SK-N-DZ (cell line): ENCODE measurements at places on chromosomes 4 and X.

- no peak for DNase-seq
Observed at GRCh38 chr4:38203609-38204008, 243.4 kb downstream of the PTTG2 start.

DNA sequence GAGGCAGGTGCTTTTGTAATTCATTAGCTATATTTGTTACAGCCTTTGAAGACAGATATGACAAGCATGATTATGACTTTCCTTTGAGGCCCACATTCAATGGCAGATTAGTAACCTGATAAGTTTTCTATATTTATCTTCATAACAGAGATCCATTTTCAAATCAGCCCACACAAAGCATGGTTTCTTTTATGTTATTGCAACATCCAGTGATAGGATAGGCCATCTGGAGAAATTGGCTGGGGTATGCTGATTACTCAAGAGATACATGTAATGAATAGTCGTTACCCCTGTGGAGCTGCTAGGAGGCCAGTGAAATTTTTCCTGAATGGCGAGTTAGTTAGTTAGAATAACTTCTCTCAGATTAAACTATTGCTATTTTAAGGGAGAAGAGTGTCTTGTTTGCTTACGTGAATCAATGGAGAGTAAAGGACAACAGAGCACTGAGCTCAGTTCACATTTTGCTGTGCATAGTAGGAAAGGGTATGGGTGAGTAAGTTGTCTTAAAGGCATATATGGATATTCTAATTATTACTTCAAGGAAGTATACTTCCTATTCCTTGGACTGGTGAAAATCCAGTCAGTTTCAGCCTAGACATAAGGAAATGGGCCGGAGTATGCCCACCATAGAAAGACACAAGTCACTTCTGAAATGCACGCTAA is 79.2 kb upstream of the DKK2 start:
- no peak for DNase-seq

DNA sequence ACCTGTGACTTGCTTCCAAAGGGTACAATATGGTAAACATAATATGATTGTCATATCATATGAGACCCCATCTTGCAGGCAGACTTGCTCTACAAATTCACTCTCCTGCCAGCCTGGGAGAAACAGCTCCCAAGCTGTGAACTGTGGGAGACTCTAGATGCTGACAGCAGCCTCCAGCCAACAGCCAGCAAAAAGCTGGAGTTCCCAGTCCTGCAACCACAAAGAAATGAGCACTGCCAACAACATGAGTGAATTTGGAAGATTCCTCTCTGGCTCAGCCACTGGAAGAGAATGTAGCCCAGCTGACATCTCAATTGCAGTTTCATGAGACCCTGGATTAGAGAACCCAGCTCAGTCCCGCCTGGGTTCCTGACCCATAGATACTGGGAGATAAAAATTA is 145.4 kb downstream of the QDPR start:
- DNase-seq, result no peak

DNA sequence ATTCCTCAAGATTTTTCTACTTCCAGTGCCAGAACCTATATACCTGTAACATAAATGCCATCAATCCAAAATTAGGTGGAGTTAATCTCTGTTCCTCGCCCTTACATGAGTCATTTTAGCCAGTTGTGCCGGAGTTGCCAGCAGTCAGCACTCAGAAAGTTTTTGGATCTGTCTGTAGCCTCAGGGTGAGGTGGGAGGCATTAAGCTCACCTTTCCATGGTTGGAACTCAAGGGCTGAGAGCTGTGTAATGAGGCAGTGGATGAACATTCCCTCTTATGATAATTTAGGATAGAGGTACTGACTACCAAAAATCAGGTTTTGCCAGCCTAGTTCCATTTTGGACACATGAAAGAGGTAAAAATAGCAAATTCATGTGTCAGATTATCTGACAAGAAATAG is 1553.1 kb upstream of the ADGRL3 start:
- no peak for DNase-seq

GRCh38 chr4:14434483-14434882 is 567.8 kb upstream of the CPEB2 start:
- no peak for DNase-seq

GRCh38 chr4:1593458-1593857 is 90.7 kb downstream of the FAM53A start:
- DNase-seq, result peak; percentile 61

- DNase-seq, result no peak
Observed at GRCh38 chr4:83922402-83922801, 386.5 kb downstream of the GPAT3 start.

DNA sequence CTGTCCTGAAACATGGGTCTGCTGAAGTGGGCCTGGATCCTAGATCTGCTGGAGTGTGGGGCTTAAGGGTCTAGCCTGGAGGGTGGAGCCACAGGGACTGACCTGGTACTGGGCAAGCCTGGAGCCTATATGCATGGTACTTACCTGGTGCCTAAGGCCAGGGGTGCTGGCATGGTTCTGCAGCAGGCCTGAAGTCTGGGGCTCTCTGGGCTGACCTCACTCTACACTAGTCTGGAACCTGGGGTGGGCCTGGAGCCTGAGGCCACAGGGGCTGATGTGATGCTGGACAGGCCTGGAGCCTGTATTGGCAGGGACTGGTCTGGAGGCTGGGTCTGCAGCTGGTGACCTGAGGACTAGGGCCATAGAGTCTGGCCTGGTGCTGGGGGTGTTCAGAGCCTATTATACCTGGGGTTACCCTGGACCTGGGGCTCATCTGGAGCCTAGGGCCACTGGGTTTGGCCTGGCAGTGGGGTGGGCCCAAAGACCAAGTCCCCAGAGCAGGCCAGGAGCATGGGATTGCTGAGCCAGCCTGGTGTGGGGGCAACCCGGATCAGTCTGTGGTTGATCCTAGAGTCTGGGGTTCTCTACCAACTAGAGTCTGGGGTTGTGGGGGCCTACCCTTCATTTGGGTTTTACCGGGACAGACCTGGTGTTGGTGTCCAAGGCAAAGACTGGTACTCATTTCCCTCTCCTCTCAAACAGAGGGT is 179.6 kb downstream of the SLC4A4 start:
- DNase-seq, result no peak

DNA sequence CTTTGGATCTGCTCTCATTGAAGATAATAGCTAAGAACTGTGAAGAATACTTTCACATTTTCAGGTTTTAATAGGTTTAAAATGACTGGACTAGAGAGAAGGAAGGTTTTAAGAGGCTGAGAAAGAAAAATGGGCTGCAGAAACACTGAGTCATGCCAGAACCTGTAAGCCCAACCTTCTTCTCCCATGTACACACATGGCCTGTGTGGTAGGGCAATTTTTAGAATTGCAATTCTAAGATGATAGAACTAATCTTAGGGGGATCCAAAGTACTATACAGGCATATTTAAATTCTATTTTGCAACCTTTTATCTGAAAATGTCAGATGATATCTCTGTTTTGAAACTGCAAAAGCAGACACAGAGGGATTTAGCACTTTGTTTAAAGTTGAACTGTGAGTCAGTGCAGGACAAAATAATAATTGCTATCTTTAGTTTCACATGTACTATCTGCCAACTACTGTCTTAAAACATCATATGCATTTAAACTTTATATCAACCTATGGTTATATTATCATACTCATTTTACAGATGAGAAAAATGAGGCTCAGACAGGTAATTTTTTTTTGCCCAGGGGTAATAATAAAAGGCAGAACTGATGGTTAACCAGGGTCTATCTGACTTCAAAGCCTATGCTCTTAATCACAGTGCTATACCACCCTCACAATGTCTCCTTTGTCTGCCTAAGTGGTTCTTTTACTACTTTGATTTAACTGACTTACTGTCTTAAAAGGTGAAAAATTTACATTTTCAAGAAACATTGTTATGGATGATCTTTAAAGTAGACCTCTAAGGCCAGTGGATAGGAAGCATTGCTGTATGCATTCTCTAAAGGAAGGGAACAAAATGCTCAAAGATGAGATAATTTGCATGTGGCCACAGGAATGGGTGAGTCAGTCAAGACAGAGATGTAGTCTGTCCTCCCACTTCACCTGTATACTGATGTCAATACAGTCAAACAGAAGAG is 4.3 kb downstream of the TMPRSS11E start:
- no peak for DNase-seq

GRCh38 chrX:150226223-150226965 is 136.7 kb upstream of the MAMLD1 start:
- no peak for DNase-seq

GRCh38 chr4:152245680-152246079 is 290.2 kb downstream of the FBXW7 start:
- DNase-seq, result no peak

GRCh38 chr4:87559090-87559837 is 30.1 kb upstream of the SPARCL1 start:
- peak; percentile 80 for DNase-seq

DNA sequence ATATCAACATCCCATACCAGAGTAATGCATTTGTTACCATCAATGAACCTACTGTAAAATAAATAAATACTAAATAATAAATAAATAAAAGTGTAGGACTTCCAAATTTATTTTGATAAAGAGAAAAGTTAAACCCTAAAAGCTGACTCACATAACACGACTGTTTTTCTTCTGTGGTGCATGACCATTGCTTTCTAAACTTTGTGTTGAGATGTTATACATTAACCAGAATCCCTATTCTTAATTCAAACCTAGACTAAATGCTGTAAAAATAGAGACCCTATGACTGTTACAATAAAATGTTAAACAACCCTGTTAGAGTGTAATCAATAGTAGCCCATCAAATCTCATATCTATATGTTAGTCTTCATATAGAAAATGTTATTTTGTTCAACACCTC is 20.9 kb upstream of the PRMT9 start:
- no peak for DNase-seq

GRCh38 chr4:174324725-174325124 is 41.0 kb downstream of the CEP44 start:
- DNase-seq, result no peak

DNA sequence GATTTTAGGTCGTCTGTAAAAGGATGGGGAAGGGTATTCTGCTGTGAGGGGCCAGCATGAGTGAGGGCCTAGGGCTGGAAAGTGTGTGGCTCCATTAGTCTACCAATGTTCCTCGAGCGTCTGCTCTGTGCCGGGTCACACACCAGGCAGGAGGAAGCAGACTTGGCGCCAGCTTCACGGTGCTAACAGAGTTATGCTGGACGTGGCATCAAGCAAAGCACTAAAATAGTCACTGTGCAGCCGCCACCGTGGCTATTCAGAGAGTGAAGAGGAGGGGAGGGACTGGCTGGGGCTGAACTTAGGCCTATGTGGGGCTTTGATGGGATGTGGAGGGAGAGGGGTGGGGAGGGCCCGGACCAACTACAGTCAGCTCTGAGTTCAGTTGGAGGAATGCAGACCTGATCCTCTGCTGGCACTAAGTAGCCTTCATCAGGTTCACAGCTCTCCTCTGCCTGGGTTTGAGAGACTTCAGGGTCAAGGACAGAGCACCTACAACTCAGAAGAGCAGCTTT is 83.9 kb upstream of the MSX1 start:
- DNase-seq, result no peak

DNA sequence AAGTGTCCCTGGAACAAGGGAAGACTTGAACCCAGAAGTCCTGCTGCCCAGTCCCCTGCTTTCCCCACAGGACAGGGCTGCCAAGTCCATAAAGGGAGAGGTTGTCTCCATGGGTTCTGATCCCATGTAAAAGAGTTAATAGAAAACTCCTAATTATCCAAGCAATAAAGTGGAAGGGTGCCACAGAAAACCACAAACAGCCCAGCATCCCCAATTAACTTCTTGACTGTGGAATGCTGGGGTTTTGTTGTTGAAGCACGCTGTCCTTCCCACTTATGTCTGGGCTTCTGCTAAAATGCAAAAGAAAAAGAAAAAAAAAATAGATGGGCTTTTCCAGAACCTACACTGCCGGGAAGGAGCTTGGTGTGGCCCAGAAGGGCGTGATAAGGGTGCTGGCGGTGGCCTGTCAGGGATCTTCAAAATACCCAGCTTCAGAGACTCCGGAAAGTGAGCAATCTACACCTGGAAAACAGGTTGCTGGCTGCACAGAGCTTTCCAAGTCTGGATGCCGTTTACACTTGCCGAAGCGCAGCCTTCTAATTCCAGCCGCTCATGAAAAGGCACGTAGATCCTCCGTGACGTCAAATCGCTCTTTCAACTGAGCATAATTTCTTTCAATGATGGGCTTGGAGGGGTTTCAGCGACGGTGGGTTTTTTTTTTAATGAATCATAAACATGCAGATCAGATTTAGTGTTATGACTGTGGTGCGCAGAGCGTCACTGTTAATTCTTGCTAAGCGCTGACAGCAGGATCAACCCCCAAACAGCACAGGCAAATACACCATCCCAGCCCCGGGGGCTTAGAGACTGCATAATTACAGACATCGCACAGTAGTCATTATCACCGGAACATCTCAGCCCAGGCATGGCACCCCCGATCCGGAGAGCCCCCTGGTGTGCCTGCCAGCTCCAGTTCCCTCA is 197.6 kb downstream of the BCOR start:
- DNase-seq, result no peak

GRCh38 chr4:56953680-56954520 is 23.5 kb downstream of the NOA1 start:
- no peak for DNase-seq

DNA sequence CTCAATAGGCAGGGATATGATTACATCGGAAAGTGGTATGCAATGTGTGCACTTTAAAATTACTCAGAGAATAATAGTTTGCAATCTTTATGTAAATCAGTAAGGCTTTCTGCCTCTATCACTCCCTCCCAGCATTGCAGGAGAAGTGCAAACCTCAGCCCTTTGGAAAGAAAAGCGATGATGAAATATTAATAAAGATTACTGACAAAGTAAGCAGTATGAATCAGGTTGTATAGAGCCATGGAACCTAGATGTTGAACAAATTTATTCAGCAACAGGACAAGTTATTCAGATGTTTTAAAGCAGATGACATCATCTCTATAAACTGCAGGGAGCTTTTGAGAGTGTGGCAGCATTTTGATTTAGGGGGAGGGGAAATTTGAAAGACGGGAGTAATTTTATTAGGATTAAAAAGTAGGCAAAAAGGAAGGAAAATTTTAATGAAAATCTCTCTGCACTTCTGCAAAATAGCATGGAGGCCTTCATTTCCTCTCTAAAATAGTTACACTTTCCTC is 631.7 kb upstream of the GRIA3 start:
- DNase-seq, result no peak

DNA sequence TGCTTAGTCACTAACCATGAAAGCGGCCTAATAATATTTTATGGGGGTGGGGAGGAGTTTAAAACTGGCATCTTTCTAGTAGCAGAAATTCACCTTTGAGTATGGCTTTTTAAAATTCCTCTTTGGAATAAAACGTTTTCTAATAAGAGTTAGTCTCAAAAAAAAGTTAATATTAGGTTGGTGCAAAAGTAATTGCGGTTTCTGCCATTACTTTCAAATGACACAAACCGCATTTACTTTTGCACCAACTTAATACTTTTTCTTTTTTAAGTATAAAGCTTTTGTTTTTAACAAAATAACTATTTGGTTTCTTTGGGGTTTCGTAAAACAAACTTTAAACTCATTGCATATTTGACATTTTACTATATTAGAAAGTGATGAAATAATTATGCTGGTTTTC is 68.4 kb downstream of the FBXO8 start:
- no peak for DNase-seq

- no peak for DNase-seq
Observed at GRCh38 chr4:41189666-41190065, 24.7 kb downstream of the APBB2 start.

DNA sequence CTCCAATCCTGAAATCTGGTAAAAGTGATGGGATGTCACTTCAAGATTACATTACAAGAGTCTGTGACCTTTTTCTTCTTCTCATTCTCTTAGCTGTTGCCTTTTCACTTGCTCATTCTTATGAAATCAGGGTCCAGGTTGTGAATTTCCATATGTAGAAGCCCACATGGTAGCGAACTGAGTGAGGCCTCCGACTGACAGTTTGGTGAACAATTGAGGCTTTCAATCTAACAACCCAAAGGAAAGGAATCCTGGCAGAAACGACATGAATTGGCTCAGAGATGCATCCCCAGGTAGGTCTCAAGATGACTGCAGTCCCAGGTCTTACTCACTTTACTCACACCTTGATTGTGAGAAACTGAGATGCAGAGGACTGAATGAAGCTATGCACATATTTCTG is 203.4 kb upstream of the FAT4 start:
- DNase-seq, result no peak
